ENCODE measurements at places on chromosomes 2 and 18.

- no peak for DNase-seq
These were observed 13.4 kb downstream of the NPAS2 start for GRCh38 chr2:100833331-100833730.

- DNase-seq: no peak
These were observed 14.9 kb upstream of the E2F6 start for GRCh38 chr2:11480859-11481258.

GRCh38 chr2:40690036-40690435 lies 238.1 kb upstream of the SLC8A1 start:
- no peak for DNase-seq

- DNase-seq: no peak
These were observed 277.7 kb upstream of the MAP2 start for GRCh38 chr2:209145941-209146681.

DNA sequence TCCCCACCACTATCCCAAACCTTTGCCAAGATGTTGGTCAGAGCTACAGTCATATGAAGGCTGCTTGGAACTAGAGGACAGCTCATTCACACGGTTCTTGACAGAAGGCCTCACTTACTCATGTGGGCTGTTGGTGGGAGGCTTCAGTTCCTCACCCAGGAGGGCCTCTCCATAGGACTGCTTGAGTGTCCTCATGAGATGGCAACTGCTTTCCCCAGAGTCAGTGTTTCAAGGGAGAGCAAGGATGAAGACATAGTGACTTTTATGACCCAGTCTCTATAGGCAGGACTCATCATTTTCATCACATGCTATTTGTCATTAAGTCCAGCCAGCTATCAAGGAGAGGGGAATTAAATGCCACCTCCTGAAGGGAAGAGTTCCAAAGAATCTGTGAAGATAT lies 33.4 kb upstream of the OLA1 start:
- DNase-seq: no peak

DNA sequence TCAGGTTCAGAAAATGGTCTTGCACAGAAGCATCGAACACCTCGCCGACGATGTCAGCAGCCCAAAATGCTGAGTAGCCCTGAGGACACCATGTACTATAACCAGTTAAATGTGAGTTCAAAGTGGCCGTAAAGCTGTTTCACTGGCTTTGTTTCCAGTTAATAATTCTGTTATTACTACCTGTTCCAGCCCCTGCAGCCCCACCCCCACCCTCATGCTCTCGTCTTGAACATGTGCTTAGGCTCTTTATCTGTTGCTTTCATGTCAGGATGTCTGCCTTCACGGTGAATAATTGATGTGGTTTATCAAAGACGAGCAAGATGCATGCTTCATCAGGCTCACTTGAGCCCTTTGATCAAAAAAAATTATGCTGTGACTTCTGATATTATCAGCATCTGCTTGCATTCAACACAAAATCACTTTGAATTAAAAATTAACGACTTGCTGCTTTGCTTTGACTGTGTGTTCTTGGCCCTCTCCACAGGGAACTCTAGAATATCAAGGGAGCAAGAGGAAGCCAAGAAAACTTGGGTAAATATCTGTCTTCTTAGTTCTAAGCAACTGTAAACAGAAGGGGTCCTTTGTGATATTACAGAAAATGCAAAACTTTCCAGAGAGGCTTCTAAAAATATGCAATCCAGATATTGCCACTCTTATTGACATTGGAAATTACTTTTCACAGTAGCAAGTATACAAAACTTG lies 63.4 kb upstream of the SP5 start:
- peak; percentile 5 for DNase-seq

DNA sequence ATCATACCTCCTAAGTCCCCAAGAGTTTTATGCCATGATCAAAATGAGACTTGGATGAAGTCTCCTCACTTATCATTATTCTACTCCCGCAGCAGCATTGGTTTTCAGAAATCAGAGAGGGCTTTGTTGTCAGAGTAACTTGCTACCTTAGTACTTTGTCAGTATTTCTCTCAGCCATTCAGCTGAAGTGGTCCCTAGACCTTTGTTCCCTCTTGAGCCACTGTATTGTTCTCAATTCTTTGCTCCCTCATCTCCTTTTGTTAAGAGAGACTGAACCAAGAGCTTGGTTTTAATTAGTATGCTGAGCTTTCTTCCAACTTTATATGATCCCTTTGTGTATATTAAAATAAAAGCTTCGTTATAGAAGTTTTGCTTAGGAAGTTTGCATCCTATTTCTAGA lies 133.4 kb downstream of the DOCK10 start:
- DNase-seq: no peak

DNA sequence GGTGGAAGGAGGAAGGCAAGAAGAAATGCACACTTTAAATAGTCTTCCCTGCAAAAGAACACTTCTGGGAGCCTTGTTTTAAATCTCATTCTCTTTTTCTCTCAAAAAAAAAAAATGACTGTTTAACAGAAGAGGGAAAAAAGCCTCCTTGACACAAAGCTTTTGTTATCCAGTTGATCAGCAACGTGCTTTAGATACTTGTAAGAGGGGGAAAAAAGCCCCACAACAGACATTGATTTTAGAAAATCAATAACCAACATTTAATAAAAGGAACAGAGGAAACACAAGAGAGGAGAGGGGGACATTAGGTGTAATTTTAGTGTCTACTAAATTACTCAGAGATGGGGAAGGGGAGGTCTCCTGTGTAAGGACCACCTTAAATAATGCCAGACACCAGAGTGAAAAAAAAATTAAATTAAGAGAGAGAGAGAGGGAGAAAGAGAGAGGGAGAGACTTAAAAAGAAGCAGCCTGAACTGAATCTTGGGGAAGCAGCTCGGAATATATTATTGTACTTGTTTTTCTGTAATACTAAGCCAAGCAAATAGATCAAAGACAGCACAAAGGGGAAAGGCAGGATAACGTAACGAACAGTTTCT lies 4.7 kb downstream of the ZEB2 start:
- DNase-seq: no peak

- DNase-seq: peak; percentile 16
These were observed 25.0 kb upstream of the RAPGEF4 start for GRCh38 chr2:172710584-172711047.

- DNase-seq: no peak
These were observed 186.2 kb upstream of the CDH2 start for GRCh38 chr18:28363124-28363523.

DNA sequence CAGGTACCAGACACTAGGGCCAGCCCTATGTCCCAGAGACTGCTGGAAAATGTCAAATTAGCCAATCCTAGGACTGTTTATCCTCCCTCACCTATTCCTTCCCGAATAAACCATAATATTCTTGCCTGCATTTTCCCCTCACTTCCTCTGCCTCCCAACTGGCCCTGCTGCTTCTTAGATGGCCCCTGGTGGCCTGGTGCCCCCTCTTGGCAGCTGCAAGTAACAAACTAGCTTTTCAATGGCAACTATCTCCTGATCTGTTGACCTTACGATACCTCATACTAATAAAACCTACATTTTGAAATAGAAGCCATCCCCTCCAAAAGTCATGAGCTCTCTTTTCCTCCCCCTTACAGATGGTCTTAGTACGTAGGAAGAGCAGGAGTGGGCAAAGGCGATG lies 132.0 kb downstream of the ALPK2 start:
- DNase-seq: no peak

GRCh38 chr2:58923869-58924268 lies 682.7 kb upstream of the FANCL start:
- no peak for DNase-seq

- no peak for DNase-seq
These were observed 14.8 kb upstream of the EIF2AK2 start for GRCh38 chr2:37171624-37171950.

DNA sequence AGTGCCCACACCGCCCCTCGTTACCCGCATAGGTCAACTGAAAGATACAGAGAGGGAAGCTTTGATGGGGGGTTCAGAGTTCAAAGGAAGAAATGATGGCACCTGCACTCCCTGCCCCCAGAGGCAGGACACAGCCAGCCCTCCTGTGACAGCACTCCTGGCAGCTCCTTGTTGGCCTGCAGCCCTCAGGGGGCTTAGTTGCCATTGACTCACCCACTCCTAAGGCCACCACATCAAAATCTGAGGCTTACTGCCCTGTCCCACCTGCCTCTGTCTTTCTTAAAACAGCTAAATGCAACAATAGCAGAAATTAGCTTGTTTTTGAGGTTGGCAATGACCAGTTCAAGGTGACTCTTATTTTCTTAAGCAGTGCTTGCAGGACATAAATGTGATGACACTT lies 31.6 kb upstream of the SLC35F6 start:
- DNase-seq: no peak

GRCh38 chr18:59464486-59464885 lies 105.4 kb upstream of the LMAN1 start:
- DNase-seq: no peak

- no peak for DNase-seq
These were observed 1027.2 kb upstream of the ACVR2A start for GRCh38 chr2:146817613-146818012.

- no peak for DNase-seq
These were observed 27.2 kb downstream of the KDM3A start for GRCh38 chr2:86468162-86469033.

DNA sequence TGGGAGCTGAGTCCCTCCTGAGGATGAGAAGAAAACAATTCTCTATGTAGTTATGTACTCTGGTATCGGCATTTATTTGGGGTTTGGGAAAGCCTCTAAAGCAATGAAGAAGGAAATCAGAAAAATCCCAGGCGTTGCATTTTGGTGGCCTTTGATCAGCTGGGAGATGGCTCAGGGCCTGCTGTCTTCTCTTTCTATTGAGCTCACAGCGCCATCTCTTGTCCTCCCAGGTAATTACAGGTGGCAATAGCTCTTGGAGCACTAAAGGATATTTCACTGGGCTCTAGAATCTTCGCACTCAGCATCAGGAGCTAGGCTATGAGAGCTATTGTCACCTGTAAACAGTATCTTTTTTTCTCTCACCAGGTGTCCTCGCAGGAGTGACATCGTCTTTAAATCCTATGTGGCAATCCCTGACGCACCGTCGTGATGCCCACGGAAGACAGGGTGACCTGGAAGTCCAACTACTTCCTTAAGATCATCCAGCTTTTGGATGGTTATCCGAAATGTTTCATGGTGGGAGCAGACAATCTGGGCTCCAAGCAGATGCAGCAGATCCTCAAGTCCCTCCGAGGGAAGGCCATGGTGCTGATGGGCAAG lies 76.1 kb upstream of the PMAIP1 start:
- DNase-seq: no peak
